ENCODE measurements at places on chromosomes 3 and 15. TPM values are rescaled to one million over a fixed set of nuclear protein-coding genes. Genes with fewer than 3 reads are reported as not detected.

DNA sequence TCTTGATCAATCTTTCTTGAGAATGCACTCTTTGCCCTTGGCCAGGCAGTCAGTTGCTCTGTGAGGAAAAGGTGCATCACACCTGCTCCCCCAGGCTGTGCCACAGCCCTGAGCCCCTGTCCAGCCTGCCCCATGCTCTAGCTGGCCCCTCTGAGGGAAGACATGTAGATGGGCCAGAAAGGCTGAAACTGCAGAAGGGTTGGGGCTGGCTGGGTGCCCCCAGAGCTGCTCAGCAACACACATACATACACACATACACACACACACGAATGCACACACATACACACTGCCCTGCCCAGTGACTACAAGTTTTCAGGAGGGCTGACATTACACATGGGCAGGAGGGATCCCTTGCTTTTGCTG is 16.4 kb downstream of the TBC1D21 start:
- no peak for DNase-seq

DNA sequence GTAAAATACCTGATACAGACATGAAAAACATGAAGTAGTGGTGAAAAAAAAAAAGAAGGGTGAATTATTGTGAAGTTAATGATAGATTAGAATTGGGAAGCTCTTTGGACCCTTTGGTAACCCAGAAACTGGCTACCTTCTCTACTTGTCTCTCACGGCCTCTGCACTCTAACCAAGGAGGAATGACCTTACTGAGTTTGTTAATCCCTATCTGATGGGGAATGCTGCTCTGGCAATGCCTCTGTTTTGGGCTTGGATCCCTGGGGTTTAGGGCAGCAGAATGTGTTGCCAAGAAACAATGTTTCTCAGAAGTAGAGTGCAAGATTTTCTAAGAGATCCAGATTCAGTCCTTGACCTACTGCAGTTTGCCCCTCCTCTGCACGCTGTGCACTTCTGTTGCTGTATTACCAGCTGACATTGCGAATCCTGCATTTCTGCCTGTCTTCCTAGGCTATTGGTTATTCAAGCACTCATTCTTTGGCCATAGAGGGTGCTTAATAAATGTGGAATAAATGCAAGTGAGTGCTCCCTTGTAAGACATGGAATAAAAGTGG is 49.2 kb upstream of the MAP3K13 start:
- no peak for DNase-seq

- DNase-seq: no peak
These were observed 141.7 kb downstream of the OSBPL10 start for GRCh38 chr3:31839144-31839917.

DNA sequence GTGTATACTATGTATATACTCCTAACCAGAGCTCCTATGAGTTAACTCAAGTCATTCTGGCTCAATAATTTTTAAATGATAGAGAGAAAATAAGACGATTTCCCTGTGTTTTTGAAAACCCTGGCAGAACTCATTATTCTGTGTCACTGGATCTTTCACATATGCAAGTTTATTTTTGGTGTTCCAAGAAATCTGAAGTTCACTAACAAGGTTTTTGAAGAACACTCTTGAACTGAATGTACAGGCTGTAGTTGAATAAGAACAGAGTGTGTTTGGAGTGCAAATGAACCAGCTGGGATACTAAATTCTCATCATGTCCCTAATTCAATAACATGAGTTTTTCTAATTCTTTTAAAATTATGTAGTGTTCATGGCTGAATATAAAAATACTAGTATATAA is 466.9 kb upstream of the SUCLG2 start:
- no peak for DNase-seq

DNA sequence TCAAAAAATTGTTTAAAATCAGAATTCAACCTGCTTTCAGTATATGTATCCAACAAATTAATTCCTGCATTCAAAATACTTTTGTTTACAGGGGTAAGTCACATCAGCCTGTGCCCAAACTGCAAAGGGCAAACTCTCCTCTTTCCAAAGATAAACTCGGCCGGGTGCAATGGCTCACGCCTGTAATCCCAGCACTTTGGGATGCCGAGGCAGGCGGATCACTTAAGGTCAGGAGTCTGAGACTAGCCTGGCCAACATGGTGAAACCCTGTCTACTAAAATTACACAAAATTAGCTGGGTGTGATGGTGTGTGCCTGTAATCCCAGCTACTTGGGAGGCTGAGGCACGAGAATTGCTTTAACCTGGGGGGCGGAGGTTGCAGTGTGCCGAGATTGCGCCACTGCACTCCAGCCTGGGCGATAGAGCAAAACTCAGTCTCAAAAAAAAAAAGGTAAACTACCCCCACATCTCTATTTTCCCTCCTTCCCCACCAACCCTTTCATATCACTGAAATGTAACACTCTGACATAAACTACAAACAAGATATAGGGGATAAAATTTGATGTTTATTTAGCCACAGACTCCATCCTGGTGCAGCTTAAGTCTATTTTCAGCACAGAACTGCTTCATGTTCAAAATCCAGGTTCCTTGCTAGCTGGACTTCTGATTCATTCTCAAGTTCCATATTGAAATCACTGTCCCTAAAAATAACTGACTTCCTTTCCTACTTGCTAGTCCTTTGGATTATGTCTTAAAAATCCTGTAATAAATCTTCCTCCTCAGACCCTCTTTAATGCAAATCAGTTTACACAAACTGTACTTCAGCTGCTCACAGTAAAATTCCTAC is 15.4 kb downstream of the UBP1 start:
- no peak for DNase-seq

The FANCD2 gene
- total RNA-seq: 40.3 TPM

The GPR27 gene
- 1.0 TPM for total RNA-seq

The PRRT3 gene
- 1.6 TPM for total RNA-seq

The ASB14 gene
- total RNA-seq: 0.40 TPM

The ANKRD63 gene
- 0.56 TPM for total RNA-seq
